Activated CD4-positive, alpha-beta T cell treated with anti-CD3 and anti-CD28 coated beads, Interleukin-2, amount 10 ng/mL, durations not matched to agents 24 days and 14 days (primary cell): ENCODE measurements at places on chromosomes 1 and 21.

GRCh38 chr1:2976180-2976562 lies 45.1 kb upstream of the ACTRT2 start:
- no peak for DNase-seq

GRCh38 chr1:156538711-156539440 lies 33.5 kb downstream of the IQGAP3 start:
- no peak for DNase-seq

GRCh38 chr1:221477252-221477651 lies 264.6 kb downstream of the DUSP10 start:
- no peak for DNase-seq

DNA sequence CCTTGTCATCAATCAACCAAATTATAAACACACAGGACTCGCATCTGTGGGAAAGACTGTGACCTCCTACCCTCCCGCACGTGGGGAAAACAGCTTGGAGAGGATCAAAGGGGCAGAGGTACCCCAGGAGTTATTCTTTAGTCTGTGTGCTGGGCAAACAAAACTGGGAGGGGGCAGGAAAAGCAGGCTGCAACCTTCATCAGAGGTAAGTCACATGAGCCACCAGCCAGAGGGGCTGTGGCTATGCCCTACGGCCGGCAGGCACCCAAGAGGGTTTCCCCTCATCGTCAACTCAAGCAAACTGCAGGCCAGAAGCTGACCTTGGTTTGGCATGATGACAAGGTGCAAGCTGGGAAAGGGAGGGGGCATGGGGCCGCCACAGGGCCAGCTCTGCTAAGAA lies 12.5 kb downstream of the SMIM12 start:
- DNase-seq = no peak

- no peak for DNase-seq
Measured at GRCh38 chr1:54342742-54343687, 63.2 kb downstream of the SSBP3 start.

DNA sequence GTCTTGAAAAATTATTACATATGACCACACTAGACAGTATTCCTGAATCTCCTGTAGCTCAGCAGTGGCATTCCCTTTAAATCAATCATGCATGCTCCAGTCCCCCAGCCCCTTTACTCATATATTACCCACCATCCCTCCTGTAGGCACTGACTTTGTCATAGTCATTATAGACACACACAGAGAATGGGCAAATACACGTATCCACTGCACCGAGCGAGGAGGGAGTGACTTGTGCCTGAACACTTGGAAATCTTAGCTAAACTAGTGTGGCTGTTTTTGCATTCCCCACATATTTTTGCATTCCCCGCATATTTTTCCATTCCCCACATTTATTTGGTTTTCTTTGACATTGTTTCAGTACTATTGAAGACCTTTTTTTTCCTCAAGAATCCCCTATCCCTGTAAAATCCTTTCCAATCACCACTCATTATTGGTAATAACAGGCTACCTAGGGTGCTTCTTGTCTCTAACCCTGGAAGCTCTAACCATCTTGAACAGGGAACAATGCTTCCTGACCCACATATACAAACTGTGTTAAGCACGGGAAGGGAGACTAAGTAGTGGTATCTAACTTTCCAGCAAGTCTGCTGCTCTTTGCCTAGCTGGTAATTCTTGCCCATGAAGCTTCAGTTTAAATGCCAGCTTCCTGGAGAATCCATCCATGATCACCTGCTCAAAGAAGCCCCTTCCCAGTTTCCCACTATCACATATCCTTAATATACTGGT lies 534.4 kb upstream of the CAMK1G start:
- no peak for DNase-seq

- no peak for DNase-seq
Measured at GRCh38 chr1:175857756-175858155, 114.4 kb upstream of the TNR start.

DNA sequence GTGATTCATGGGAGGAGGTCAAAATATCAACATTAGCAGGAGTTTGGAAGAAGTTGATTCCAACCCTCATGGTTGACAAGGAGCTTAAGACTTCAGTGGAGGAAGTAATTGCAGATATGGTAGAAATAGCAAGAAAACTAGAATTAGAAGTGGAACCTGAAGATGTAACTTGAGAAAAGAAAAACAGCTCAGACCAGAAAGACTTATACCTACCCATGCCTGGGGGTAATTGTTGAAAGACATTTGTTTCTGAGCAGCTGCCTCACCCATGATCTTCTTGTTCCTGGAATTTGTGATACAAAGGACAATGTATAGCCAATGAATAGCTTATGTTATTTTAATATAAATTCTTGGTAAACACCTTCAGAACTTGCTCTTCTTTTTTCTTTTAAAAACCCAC lies 128.6 kb downstream of the LRIG2 start:
- DNase-seq = no peak

DNA sequence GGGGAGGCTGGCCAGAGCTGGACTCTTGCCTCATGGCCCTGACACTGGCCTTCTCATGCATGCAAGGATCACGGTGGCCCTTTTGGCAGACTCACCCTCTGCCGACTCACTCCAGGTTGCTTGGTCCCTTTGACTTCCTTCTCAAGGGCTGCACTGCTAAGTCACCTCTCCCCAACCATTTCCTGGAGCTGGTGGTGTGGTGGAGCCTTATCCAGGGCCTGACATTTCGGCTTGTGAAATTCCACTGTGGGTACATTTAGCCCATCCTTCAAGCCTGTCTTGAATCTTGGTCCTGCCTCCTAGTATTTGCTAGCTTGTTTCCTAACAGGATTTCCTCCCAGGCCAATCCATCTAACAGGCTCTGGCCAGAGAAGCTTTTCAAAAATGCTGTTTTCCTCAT lies 52.6 kb upstream of the JUN start:
- DNase-seq = no peak

GRCh38 chr1:243465738-243466137 lies 209.9 kb downstream of the SDCCAG8 start:
- DNase-seq = no peak

DNA sequence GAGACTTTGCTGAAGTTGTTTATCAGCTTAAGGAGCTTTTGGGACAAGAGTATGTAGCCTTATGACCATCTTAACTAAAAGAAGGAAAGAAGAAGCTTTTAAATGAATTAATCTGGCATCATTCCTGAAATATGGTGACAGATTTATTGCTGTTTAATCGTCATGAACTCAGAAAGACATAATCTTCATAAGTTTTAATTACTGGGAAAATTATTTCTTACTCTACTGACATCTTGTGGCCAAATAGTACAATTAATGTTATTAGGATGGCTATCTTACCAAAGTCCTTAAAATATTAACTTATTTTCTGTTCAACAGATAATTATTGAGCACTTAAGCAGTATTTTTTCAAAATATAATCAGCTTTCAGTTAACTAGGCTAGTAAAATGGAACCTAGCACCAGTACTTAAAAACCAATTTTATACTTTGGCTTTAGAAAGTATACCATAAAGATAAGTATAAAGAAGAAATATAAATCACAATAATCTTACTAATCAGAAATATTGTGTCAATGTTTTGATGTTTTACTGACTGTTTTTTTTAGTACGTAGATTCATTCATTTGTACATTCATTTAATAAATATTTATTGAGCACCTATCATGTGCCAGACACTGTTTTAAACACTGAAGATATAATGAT lies 34.7 kb upstream of the GPR25 start:
- DNase-seq = no peak

DNA sequence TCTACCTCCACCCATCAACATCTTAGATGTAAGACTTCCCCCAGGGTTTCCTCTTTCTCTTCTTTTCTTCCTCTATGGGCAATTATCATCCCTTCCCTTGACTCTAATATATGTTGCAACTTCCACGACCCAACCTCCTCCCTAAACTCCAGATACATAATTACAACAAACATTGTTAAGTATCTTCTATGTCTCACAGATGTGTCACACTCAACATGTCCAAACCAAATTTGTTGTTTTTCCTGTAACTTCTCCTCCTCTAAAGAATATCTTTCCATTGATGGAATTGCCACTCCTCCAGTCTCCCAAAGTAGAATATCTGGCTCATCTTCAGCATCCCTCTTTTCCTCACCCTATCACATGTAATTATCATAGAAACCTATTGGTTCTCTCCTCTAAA lies 314.2 kb downstream of the RWDD3 start:
- DNase-seq = peak; percentile 1

- peak; percentile 59 for DNase-seq
Measured at GRCh38 chr1:110893908-110894490, 21.1 kb downstream of the CD53 start.

- DNase-seq = no peak
Measured at GRCh38 chr1:36133484-36133883, 8.5 kb upstream of the COL8A2 start.

DNA sequence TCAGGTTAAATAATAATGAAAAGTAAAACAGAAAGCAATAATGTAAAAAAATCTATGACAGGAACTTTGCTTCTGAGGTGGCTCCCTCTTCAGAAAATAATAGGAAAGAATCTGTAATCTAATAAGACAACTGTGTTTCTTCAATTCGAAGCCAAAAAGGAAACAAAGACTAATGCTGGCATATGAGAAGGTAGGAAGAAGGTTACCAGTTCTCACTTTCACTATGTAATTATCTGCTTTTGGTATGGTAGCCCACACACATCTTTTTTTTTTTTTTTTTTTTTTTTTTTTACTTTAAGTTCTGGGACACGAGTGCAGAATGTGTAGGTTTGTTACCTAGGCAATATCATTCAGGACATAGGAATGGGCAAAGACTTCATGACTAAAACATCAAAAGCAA lies 47.1 kb downstream of the COP1 start:
- DNase-seq = no peak

GRCh38 chr1:40270152-40270834 lies 12.3 kb downstream of the ZMPSTE24 start:
- DNase-seq = no peak

- DNase-seq = no peak
Measured at GRCh38 chr1:180262628-180263488, 32.8 kb downstream of the LHX4 start.

GRCh38 chr1:109158433-109158832 lies 44.5 kb downstream of the ELAPOR1 start:
- no peak for DNase-seq

- DNase-seq = no peak
Measured at GRCh38 chr1:155113450-155113980, 14.2 kb upstream of the EFNA1 start.

DNA sequence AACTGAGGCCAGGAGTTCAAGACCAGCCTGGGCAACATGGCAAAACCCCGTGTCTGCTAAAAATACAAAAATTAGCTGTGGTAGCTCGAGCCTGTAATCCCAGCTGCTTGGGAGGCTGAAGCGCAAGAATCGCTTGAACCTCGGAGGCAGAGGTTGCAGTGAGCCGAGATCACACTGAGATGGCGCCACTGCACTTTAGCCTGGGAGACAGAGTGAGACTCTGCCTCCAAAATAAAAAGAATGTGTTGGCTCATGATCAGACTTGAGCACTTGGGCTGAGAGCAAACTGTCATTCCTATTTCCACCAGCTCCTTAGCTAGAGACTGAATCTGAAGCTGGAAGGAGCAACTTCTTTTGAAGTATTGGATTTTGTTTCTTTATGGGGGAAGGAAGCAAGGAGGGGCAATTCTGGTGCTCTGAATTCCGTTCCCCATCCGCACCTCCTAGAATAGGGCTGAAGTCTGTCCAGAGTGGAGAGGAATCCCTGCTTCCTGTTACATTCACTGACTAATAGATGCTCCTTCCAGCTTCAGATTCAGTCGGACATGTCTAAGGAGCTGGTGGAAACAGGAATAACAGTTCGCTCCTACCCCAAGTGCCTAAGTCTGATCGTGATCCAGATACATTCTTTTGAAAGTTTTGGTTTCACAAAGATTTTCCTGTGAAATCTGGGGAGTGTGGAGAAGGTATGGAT lies 3.8 kb downstream of the ZNF672 start:
- peak; percentile 82 for DNase-seq

GRCh38 chr1:158180741-158181576 lies at the start of gene CD1D:
Gene CD1D (plus strand): TSS chr1:158180895. CDS start chr1:158181102, 207 bp downstream.
- DNase-seq = peak; percentile 56

DNA sequence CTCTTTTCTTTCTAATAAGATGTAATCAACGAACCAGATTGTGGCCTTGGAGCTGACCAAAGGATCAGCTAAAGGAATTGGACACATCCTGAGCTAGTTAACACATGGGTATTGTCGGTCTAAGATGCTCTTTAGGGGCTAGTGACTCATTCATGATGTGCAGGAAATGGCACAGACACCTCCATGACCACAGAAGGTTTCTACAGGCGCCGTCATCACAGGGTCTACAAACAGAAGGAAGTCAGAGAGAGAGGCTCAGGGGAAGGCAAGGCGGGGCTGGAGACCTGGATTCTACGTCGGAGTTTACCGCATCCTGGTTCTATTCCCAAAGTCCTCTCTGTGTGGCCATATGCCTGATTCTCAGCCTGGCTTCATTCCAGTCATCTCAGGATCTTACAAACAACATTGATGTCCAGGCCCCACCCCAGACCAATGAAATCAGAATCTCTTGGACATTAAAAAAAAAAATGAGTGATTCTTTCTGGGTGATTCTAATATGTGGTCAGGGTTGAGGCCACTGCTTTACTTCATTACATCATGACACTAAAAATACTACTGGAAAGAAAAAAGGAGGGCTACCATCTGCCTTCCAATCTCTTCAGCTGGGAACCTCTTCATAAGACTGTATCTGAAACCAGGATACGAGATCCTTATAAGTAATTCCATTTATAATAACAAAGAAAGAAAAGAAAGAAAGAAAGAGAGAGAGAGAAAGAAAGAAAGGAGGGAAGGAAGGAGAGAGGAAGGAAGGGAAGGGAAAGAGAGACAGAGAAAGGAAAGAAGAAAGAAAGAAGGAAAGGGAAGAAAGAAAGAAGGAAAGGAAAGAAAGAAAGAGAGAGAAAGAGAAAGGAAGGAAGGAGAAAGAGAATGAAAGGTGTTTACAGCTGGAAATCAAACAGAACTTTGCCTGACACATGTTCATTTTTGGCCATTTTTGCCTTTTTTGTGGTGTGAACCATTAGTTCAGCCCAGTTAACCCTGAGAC lies 11.6 kb upstream of the KCNJ15 start:
- peak; percentile 88 for DNase-seq

GRCh38 chr1:211791979-211792378 lies 38.6 kb downstream of the LPGAT1 start:
- DNase-seq = no peak

DNA sequence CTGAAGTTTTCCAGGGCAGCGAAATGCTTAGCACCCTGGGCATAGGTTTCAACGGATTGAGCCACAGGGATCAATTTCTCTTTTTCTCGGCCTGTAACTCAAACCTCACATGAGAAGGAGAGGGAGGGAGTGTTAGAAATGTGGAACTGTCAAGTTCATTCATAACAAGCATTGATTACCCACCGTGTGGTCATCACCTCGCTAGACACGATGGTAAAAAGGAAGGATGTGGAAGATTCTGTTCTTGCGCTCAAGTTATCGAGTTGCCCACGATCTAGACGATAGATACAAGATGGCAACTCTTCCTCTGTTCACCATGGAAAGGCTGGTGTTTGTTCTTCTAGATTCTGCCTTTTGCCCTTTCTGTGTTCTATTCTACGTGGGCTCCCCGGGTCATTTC lies 4.0 kb upstream of the RCAN3 start:
- DNase-seq = no peak

- DNase-seq = no peak
Measured at GRCh38 chr1:109559995-109560394, 11.6 kb downstream of the GNAI3 start.

GRCh38 chr21:44467859-44468195 lies 12.5 kb downstream of the LRRC3 start:
- DNase-seq = no peak

GRCh38 chr21:44092211-44092610 lies 15.0 kb upstream of the PWP2 start:
- peak; percentile 49 for DNase-seq
